ENCODE measurements at places on chromosomes 1 and 21. TPM values are rescaled to one million over a fixed set of nuclear protein-coding genes. Genes with fewer than 3 reads are reported as not detected.

The TDRD5 gene
- total RNA-seq = not detected

The NUP210L gene
- not detected for total RNA-seq

The C1orf87 gene
- not detected for total RNA-seq

- no peak overlapping the region for H3K4me3 ChIP-seq
- no peaks in the 10 kb centered on the region for H3K27me3 ChIP-seq
- H3K36me3 ChIP-seq = no peaks in the 10 kb centered on the region
- no peak for DNase-seq
- H3K27ac ChIP-seq = no peak overlapping the region
- H3K4me1 ChIP-seq = no peaks in the 10 kb centered on the region
Measured at GRCh38 chr1:9324246-9325096, 31.8 kb downstream of the SPSB1 start.

GRCh38 chr1:53341961-53342707 is 14.3 kb upstream of the LRP8 start:
- H3K4me1 ChIP-seq = peaks cover 6% of the 10 kb centered on the region
- no peak for DNase-seq
- no peak overlapping the region for H3K4me3 ChIP-seq
- H3K36me3 ChIP-seq = peaks cover 5% of the 10 kb centered on the region
- no peak overlapping the region for H3K27ac ChIP-seq

The CCDC27 gene
- total RNA-seq = not detected

DNA sequence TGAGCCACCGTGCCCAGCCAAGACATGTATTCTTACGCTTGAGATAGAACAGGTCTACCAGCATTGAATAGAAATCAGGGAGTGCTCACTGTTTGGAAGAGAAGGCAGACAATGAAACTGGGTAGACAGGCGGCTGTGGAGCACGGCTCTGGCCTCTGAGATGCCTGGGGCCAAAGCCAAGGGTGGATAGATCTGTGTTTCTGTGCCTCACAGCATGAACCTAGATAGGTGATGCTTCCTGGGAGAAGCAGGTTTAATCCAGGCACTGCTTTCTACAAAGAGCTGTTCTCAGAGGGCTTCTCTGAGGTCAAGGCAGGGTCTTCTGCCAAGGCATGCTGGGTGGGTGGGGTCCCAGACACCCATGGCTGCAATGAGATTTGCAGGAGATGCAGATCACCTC is 24.6 kb upstream of the PRSS38 start:
- peaks cover 15% of the 10 kb centered on the region for H3K4me1 ChIP-seq
- no peak overlapping the region for H3K27ac ChIP-seq
- H3K27me3 ChIP-seq = peaks cover 4% of the 10 kb centered on the region
- no peaks in the 10 kb centered on the region for H3K36me3 ChIP-seq
- no peak overlapping the region for H3K4me3 ChIP-seq

- H3K4me3 ChIP-seq = no peak overlapping the region
- no peak for DNase-seq
- no peak overlapping the region for H3K27ac ChIP-seq
- H3K36me3 ChIP-seq = no peaks in the 10 kb centered on the region
- H3K27me3 ChIP-seq = no peaks in the 10 kb centered on the region
- peaks cover 18% of the 10 kb centered on the region for H3K4me1 ChIP-seq
Measured at GRCh38 chr21:46187814-46188213, 3.6 kb upstream of the SPATC1L start.

GRCh38 chr1:198620218-198620617 is 18.6 kb upstream of the PTPRC start:
- no peak for DNase-seq
- peak overlapping the region; percentile 75 for H3K4me3 ChIP-seq
- peaks cover 10% of the 10 kb centered on the region for H3K36me3 ChIP-seq
- H3K27me3 ChIP-seq = no peaks in the 10 kb centered on the region

DNA sequence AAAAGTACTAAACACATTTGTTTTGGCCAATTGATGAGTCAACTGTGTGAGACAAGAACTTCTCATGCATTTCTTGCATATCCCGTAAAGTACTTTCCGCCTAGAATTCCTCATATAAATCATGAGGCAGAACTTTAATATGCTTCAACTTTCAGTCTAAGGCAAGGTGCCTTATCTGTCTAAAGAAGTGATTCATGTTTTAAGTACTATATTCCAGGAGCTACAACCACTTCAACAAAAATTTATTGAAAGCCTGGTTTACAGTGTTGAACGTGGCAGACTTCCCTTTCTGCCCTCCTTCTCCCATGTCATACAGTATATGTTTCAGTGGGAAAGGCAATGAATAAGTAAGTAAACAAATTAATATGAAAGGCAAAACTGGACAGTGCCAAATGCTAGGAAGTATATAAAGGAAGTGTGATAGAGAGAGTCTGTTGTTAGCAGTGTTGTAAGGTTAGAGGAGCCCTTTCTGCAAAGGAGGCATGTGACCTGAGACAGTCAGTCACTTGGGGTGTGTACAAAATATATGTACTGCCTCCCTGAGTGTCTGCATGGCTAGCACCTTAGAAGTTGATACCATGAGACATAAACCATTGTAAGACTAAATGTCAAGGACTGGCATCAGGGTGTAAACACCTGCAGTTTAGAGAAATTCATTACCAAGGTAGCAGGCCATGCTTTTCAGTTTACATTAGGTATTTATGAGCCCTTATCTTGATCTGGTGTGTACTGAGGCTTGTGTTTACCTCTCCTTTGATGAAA is 362.2 kb downstream of the SRGAP2C start:
- H3K4me1 ChIP-seq = peaks cover 19% of the 10 kb centered on the region
- DNase-seq = no peak
- no peak overlapping the region for H3K27ac ChIP-seq
- no peaks in the 10 kb centered on the region for H3K27me3 ChIP-seq
- no peak overlapping the region for H3K4me3 ChIP-seq
- H3K36me3 ChIP-seq = no peaks in the 10 kb centered on the region
